ENCODE measurements at places on chromosomes 13 and 19.

DNA sequence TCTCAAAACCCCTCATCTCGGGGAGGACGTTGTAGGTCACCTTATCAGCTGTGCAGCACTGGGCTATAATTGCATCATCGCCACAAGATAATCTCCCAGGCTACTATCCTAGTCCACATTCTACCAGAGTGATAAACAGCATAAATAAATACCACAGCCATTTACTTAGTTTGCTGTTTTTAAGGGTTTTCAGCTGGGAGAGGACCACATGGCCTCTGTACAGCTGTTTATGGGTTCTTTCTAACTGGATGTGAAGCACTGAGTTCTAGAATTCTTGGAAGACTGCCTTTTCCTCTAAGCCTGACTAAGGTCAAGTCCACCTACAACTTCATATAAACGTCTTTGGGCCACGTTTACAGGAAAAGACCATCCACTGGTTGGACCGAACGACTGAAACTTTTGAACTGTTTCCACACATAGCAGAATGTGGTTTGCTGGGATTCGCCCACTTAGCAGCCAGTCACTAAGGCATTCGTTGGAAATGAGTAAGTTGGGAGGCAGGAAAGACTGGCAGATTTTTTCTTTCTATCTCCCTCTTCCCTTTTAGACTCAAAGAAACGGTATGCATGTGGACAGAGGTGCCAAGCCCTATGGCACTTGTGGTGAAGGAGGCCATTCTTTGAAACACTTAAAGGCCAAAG is 752.5 kb upstream of the SGCG start:
- DNase-seq = peak; percentile 93

DNA sequence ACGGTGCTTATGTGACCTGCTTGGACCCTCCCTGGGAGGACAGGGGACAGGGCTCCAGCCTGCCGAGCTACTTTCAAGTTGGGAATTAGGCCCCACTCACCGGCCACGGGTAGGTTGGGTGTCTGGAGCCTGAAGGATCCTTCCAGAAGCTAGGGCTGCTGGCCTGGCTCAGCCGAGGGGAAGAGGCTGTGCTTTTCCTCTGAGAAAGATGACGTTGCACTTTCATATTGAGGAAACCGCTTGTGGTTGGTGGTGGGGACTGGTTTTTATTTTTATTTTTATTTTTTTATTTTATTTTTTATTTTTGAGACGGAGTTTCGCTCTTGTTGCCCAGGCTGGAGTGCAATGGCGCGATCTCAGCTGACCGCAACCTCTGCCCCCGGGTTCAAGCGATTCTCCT is at the start of gene TMEM150B:
TMEM150B (minus strand) TSS at position 170 of the 400 bp plus-strand sequence. CDS start 4,305 bp downstream, outside the sequence.
- DNase-seq = no peak

GRCh38 chr13:97567510-97568243 is 133.7 kb downstream of the RAP2A start:
- DNase-seq = peak; percentile 28

DNA sequence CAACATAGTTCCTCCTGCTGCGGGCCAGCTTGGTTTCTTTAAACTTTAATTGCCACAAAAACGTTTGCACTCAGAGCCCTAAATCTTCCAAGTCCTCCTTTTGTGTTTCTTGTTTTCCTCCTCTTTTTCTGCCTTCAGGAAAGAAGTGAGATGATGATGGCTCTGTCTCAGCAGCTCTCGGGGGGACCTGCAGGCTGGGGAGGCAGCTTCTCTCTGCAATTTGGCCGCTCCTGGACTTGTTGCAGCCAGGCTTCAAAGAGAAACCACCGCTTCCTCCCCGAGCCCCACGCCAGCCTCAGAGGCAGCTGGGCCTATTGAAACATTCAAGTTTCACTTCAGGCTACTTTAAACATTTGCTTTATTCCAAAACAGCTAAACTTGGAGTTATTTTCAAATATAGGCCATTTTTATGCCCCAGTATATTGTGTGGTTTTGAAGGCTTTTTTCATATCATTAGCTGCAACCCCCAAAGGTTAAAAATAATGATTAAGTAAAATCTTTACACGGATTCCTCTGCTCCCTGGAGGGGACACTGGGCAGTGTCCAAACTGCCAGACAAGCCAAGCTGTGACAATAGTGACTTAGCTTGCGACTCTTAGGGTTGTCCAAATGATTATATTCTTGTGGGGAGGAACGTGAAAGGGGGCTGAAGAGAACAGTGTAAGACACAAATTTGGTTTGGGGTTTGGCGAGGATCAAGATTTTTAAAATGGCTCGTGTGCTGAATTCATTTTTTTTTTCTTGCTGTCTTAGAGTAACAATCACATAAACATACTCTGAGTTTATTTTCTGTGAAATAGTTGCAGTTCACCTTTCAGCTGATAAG is 330.8 kb downstream of the DLEU7 start:
- peak; percentile 82 for DNase-seq

DNA sequence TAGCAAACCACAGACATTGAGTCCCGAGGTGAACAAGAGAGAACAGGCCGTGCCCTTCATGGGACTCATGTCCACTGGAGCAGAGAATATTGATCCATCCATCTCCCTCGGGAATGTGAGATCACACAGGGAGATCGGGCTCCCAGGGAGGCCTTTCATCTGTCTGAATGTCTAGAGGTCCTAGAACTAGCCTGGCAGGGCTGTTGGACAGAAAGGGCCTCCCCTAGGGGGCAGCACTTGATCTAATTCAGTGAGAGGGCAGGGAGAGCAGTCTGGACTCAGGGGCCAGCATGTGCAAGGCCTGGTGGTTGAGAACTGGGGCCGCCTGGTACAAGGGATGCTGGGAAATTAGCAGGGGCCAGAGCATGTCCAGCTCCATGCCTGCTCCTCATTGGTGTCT is 4.3 kb downstream of the RUVBL2 start:
- no peak for DNase-seq

GRCh38 chr19:13010038-13010991 is 15.0 kb downstream of the NFIX start:
- DNase-seq = no peak

GRCh38 chr19:34454091-34454490 is 25.9 kb downstream of the UBA2 start:
- DNase-seq = no peak

- DNase-seq = no peak
Observed at GRCh38 chr13:113420833-113421600, 32.3 kb downstream of the ADPRHL1 start.

DNA sequence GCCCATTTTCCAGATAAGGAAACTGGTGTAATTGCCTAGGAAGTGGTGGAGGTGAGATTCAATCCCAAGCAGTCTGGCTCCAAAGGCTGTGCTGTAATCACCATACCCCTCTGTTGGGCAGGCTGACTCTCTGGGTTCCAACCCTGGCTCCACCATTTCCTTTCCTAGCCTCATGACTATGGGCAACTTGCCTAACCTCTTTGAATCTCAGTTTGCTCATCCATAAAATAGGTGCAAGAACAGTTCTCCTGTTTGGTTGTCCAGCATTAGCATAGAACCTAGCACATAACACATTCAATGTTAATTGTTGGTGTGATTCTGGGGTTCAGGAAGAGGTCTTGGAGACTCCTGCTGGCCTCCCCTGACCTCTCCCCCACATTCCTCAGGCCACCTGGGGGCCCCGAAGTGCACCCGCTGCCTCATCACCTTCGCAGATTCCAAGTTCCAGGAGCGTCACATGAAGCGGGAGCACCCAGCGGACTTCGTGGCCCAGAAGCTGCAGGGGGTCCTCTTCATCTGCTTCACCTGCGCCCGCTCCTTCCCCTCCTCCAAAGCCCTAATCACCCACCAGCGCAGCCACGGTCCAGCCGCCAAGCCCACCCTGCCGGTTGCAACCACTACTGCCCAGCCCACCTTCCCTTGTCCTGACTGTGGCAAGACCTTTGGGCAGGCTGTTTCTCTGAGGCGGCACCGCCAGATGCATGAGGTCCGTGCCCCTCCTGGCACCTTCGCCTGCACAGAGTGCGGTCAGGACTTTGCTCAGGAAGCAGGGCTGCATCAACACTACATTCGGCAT is 2.2 kb downstream of the ZNF576 start:
- no peak for DNase-seq

GRCh38 chr19:48170817-48171347 is 402 bp downstream of the ZSWIM9 start:
- DNase-seq = no peak

GRCh38 chr19:3879656-3880055 is 829 bp upstream of the ATCAY start:
- DNase-seq = no peak

DNA sequence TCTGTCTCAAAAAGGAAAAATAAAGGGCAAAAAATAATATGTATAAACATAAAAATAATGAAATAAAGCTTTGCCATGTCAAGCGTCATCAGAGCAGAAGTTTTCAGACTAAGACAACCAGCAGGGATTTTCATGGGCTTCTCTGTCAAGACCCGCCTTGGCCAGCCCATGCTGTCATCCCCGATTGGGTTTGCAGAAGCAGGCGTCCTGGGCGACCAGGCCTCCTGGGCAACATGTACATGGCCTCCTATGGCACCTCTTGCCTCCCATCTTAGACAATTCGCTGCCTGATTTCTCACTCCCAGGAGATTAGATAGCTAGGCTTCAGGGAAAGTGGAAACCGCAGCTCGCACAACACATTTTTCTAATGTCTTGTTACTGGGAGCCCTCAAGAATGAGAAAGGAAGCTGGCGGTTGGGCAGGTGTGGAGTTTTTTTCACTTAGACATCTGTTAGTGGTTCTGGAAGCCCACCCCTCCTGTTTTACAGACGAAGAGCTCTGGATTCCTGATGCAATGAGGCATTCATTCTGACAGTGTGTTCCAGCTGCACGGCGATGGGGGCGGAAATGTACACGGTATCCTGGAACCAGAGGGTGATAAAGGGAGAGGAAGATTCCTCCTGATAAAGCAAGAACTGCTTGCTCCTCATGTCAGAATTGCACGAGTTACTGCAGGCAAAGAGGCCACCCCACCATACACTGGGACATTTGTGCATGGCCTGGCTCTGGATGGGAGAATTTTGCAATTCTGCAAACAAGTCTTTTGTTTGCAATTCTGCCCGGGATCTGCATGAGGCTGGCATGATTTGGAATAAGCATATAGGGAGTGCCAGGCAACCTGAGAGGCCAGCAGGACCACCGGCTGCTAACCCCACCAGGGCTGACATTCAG is 47.4 kb upstream of the KATNAL1 start:
- no peak for DNase-seq
